ENCODE measurements at places on chromosomes 1 and 21.
A peak's percentile ranks its signal among the peaks of the same experiment; 100 is the strongest.

DNA sequence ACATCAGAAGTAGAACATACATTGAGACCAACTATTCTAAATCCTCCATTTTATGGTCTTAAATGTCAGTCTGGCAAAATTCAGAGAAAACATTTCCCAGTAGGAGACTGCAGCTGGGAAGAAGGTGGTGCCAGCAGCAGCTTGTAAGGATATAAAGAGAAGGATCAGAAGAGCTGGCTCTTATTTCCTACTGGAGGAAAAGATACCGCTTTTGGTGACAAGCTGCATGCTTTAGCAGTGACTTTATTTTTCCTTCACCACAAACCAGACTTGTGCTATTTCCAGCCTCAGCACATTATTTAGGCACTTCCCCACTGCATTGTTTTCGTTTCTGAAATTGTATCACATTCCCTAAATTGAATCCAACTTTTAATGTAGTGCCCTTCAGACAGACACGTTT, 28.4 kb downstream of the RNF11 start:
- no peak for DNase-seq

- no peak for DNase-seq
Measured at GRCh38 chr1:186283374-186283773, 91.7 kb downstream of the TPR start.

- no peak for DNase-seq
Measured at GRCh38 chr21:30625449-30626165, 5.2 kb downstream of the KRTAP20-4 start.

GRCh38 chr1:115762779-115763178, 5.7 kb downstream of the CASQ2 start:
- no peak for DNase-seq

GRCh38 chr1:221611656-221612046, 130.2 kb downstream of the DUSP10 start:
- DNase-seq: no peak

DNA sequence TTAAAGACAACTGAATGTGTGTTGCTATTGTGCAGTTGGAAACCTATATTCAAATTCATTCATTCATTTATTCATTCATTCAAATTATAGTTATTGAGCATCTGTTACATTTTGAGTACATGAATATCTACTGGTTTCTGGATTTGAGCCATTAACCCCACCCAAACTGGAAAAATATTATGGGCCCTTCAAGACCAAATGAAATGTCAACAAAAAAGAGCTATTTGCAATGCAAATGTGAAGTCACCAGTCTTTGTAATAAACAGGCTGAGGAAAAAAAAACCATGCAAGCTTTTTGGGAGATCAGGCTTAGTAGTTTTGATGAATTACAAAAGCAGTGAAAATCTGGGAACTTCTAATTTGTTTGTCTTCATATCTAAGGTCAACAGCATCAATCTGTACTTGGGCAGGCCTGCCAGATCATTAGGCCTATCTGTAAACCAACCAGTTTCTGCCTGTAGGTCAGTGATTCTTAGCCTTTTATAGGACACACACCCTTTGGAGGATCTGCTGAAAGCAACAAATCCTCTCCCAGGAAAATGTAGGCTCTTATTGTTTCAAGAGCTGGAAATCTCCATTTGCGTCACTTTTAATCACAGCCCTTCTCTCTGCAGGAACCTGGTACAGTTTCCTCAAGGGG, 134.7 kb downstream of the FAM78B start:
- no peak for DNase-seq

- no peak for DNase-seq
Measured at GRCh38 chr1:230167419-230167852, 100.4 kb downstream of the GALNT2 start.

DNA sequence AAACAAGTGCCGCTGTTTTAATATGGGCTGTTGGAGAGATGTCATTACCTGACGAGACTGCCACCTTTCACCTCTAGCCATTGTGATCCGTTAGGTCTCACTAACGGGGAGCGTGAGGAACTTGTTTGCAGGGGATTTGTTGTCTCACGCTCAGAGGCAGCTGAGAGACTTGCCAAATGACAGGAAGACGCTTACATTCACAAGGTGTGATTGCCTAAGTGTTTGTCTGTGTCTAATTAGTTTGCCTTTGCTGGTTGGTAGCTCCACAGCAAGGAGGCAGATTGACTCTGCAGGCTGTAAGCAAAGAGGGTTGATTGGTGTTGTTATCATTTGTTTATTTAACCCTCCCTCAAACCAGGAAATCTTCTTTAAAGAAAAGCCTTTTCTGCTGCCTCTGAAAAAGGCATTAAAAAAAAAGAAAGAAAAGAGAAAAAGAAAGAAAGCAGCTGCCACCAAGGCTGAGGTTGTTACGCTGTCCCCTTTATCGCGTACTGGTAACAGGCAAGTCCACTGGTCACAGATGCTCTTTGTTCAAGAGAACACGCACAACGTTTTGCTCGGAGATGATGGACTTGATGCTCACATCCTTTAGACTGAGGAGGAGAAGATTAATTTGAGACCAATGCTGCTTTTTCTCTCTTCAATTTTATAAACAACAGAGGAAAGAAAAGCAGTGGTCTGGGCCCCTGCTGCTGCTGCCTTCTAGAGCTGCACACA, 203.9 kb downstream of the ZNF326 start:
- DNase-seq: no peak

- DNase-seq: peak; percentile 44
Measured at GRCh38 chr1:156860628-156861423, at the start of gene NTRK1. Gene NTRK1, plus strand, starts transcription at chr1:156860865. Its CDS starts 70 bp downstream, at chr1:156860935.

DNA sequence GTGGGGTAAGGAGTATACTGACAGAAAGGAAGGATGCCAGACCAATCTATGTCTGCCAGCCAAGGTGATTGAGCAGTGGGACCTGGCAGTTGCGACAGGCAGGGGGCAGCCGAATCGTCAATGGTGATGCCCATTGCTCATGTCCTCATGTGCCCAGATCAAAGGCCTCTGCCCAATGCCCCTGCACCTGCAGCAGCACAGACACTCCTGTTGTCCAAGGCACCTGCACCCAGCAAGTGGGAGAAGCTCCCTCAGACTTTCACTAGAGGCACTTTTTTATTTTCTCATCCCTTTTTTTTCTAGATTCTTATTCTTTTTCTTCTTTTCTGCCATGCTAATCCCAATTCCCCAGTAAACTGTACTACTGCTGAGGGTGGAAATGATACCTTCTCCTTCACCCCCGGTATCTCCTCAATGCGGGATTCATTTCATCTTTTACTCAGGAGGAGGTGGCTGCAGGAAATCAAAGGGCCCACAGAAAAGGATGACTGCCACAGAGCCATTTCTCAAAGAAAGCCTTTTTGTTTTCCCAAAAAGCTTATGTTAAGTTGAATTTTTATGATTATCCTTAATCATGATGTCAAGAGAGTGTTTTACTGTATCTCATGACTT, 332.0 kb downstream of the PAPPA2 start:
- no peak for DNase-seq

- DNase-seq: no peak
Measured at GRCh38 chr21:16241479-16241963, 511.7 kb downstream of the USP25 start.

DNA sequence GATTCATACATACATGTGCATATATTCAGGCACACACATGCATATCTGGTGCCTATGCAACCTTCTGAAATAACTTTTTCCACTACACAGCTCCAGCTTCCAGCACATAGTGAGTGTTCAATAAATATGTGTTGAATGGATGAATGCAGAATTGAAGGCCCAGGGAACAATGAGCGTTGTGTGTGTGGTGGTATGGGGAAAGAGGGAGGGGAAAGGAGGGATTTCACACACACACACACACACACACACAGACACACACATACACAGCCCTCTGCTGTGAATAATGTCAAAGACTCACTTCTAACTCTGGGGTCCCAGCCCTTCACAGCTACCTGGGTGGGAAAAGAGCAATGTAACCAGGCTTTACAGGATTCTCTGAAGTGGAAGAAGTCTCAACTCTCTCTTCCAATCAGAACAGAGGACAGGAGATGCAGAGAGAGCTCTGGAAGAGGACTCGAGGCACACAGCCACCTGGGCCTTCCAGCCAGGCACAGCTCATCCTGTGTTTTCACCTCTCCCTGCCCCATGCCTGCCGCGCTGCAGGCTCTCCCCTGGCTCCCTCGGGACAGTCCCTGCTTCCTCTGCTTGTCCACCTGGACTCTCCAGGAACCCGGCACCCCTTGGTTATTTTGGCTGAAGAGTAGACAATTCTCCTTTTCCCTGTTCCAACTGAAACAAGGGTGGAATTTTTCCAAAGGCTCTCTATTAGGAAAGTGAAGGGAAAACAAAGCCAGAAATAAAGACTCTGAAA, 5.4 kb upstream of the IGSF8 start:
- no peak for DNase-seq

- no peak for DNase-seq
Measured at GRCh38 chr1:61952675-61953074, 210.4 kb downstream of the PATJ start.

- DNase-seq: no peak
Measured at GRCh38 chr21:44360159-44360558, 6.7 kb downstream of the TRPM2 start.

DNA sequence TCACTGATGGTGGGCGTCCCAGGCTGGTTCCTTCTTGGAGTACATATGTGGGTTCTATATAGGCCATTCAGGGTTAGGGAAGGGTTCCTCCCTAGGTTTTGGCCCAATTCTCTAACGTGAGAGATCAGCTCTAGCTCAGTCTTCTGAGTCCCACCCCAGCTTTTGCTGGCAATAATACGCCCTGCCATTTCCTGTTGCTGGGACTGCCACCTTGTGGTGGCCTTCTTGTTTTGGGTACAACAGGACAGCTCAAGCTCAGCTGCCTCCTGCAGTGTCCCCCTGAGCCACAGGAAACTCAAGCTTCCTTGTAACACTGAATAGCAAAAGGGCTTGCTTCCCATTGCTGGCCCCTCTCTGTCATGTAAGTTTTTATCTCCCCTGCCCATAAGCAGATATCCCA, 77.8 kb downstream of the BACH1 start:
- no peak for DNase-seq

DNA sequence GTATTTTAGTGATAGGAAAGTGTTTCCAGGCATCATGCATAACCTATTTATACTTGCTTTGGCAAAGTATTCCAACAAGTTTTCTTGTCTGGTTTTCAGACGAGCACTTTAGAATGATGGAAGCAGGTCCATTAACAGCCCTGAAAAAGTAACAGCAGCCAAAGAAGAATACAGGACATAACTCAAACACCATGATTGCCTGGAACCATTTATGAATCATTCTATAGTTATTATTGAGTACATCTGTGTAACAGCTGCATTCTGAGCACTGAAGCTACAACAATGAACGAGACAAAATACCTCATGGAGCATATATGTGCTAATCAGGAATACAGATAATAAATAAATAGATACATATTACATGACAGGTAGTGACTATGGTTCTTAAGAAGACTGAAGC, 12.6 kb downstream of the IL10RB start:
- no peak for DNase-seq

GRCh38 chr21:46185716-46186115, 1.5 kb upstream of the SPATC1L start:
- DNase-seq: no peak

DNA sequence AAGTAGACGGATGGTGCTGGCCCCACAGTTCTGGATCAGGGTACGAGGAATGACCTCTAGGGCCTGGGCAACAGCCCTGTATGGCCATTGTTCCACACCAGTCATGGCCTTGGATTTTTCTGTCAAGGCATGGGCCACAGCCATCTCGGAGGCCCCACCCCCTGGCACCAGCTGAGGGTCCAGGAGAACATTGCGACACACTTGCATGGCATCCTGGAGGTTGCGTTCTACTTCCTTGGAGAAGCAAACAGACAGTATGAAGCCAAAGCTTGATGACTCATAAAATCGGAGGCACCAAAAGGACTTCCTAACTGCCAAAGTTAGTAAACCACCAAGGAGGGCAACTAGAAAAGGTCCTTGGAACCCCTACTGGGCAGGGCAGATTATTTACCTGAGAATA, 11.9 kb upstream of the VHLL start:
- DNase-seq: no peak

- DNase-seq: no peak
Measured at GRCh38 chr1:46961066-46961758, 19.9 kb upstream of the CYP4A11 start.

GRCh38 chr1:203327684-203328457, 22.6 kb downstream of the BTG2 start:
- peak; percentile 95 for DNase-seq

DNA sequence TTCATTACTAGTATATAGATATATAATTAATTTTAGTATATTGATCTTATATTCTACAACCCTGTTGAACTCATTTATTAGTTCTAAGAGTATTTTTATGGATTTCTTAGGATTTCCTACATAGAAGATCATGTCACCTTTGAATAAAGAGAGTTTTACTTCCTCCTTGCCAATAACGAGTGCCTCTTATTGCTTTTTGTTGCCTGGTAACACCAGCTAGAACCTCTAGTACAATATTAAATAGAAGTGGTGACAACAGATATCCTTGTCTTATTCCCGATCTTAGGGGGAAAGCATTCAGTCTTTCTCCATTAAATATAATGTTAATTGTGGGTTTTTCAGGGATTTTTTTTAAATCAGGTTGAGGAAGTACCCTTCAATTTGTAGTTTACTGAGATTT, 40.8 kb downstream of the WNT2B start:
- no peak for DNase-seq

DNA sequence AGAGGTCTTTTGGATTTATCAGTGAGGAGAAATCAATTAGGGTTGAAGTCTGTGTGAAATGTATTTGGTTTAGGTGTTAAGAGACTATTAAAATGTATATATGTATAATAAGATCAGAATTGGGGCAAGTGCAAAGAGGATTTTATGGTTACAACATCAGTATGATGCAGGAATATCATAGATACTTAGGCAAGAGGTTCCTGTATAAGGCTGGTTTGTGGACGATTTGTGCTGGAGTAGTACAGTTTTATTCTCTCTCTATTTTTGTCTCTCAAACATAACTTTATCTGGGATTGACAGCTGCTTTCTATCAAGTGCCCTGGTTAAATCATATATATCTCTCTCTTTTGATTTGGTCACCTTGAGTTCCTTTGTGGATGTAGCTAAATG, 142.5 kb downstream of the CTH start:
- no peak for DNase-seq

DNA sequence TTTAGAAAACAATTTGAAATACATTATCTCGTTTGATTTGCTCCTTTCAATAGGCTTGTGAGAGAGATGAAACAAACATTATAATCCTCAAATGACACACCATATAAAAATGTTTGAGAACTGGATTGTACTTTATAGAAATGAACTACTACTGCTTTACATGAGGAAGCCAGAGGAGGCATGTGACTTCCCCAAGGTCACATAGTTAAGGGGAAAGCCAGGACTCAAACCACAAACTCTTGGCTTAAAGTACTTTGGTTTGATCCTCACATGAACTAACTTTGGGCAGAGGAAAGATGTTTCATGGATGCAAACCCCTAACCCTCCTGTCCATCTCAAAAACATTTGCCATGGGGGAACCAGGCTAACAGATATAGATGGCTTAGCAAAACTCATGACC, 4.7 kb downstream of the ARHGEF11 start:
- DNase-seq: no peak

All from NCI-H2107 (cell line).